ENCODE measurements at places on chromosomes 4 and X.

GRCh38 chrX:53272808-53273337, 8.5 kb downstream of the IQSEC2 start:
- no peak for DNase-seq

DNA sequence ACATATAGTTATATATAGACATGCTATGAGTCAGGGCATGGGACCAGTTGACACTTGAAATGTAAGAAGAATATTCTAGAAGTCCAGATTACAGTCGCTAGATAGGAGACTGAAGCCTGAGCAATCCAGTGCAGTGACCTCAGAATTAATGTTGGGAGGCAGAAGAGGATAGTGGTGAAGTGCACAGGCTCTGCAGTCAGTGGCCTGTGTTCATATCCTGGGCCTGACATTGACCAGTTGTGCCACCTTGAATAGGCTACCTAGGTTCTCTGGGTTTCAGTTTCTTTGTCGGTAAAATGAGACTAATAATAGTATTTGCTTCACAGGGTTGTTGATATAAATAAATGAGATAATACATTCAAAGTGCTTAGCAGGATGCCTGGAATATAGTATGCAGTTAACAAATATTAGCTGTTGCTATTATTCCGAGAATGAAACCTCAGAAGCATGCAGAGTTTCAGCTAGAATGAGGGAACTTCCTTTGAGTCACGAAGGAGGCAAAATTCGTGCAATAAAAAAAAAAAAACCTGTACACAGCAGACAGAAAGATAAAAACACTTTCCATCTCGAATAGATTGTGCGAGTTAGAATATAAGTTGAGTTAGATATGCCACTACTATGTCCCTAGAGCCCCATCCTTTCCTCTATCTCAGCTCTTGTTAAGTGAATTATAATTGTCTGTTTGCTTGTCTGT, 4.0 kb upstream of the SH2D1A start:
- DNase-seq: no peak

GRCh38 chr4:48234575-48234974, 35.1 kb downstream of the TEC start:
- no peak for DNase-seq

- DNase-seq: no peak
These were observed 77.5 kb downstream of the UCHL1 start for GRCh38 chr4:41334182-41334581.

- no peak for DNase-seq
These were observed 11.1 kb downstream of the ITIH6 start for GRCh38 chrX:54786967-54787366.

DNA sequence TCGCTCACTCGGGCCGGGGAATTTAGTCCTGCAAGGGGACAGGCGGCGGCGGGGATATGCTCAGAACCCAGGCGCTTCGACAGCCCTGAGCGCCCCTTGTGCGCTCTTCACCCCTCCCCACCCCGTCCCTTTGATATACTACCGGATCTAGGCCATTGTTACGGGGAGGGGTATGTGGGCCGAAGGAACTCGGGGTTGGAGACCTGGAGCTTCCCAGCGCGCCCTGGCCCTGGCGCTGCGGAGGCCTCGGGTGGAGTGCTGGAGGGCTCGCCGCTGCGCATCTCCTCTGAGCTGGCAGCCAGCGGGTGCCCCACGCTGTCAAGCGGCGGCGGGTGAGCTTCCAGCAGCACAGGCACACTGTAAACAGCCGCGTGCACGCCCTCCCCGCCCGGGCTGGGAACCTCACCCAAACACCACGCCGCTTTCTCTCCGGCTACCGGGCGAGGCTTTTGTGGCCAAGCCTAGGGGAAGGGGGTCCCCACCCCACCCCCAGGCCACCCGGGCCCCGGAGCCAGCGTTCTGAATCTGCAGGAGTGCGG, 54.5 kb upstream of the BCOR start:
- peak; percentile 50 for DNase-seq

DNA sequence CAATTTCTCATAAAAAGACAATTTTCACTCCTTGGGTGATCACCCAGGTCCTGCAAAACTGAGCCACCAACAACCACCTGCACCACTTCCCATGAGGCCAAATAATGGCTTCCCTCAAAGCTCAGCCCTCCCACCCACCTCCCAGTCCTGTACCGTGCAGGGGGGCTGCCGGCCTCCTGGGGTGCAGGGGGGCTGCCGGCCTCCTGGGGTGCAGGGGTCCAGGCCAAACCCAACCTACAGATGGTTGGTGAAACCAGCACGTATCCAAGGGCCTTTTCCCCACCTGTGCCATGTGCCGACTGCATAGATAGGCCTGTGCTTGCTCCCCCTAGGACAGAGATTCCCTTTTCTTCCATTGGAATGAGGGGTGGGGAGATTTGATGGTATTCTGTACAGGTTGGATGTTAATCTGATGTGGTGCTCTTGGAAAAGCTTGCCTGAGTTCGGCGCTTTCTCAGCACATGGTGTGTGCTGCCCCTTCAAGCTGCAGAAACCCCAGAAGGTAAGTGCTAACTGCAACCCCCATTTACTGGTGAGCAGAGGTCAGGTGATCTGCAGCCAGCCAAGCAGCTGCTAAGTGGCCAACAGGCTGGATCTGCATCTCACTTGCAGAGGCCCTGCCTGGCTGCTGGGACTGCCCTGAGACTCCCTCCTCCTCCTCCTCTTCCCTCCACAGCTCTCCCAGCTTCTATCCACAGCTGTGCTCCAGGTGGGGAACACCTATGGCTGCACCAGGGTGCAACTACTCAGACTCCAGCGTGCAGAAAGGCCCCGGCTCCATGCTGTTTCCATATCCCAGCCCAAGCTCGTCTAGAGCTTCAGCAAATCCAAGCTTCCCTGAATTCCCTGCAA, 38.8 kb downstream of the FRG1 start:
- no peak for DNase-seq

GRCh38 chr4:88989990-88990389, 67.0 kb downstream of the FAM13A start:
- no peak for DNase-seq

GRCh38 chrX:122868631-122869030, 315.4 kb upstream of the GRIA3 start:
- DNase-seq: no peak

- no peak for DNase-seq
These were observed 170.2 kb upstream of the ETNPPL start for GRCh38 chr4:108933046-108933445.

GRCh38 chr4:138627096-138627495, 384.9 kb upstream of the SLC7A11 start:
- no peak for DNase-seq

GRCh38 chr4:102693262-102693850, 67.4 kb downstream of the MANBA start:
- no peak for DNase-seq

GRCh38 chr4:146477054-146477453, 44.7 kb downstream of the SLC10A7 start:
- DNase-seq: no peak

GRCh38 chr4:122167369-122167768, 15.2 kb downstream of the BLTP1 start:
- DNase-seq: no peak

GRCh38 chrX:129738466-129739308, at the start of gene XPNPEP2:
Gene XPNPEP2 (plus strand): TSS chrX:129738979. CDS start chrX:129739214, 235 bp downstream.
- DNase-seq: no peak

DNA sequence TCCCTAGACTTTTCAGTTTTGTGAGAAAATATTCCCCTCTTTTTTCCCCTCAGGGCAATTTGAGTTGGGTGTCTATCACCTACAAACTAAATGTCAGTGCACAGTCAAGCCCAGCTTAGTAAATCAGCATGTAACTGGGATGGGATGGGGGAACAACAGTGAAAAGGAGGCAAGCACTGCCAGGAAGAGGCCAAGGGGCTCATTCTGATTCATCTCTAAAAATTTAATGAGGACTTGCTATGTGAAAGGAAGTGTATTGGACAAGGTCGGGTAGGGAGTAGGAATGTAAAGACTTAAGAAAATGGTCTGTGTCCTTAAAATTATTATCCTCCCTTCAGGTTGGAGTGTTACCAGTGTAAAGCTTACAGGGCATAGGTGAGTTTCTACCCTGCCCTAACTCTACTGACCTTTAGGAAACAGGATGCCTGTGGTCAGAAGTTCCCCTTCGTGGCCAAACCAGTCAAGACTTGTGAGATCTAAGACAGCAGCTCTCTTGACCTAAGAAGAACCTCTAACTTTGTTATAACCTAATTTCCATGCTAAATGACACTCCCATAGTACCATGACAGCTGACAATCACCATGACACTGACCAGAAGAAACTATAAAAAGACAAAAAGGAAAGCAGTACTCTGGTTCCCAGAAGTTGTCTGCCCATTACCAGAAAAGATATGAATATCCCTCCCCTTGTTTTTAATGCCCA, 194.4 kb upstream of the LDB2 start:
- DNase-seq: no peak

DNA sequence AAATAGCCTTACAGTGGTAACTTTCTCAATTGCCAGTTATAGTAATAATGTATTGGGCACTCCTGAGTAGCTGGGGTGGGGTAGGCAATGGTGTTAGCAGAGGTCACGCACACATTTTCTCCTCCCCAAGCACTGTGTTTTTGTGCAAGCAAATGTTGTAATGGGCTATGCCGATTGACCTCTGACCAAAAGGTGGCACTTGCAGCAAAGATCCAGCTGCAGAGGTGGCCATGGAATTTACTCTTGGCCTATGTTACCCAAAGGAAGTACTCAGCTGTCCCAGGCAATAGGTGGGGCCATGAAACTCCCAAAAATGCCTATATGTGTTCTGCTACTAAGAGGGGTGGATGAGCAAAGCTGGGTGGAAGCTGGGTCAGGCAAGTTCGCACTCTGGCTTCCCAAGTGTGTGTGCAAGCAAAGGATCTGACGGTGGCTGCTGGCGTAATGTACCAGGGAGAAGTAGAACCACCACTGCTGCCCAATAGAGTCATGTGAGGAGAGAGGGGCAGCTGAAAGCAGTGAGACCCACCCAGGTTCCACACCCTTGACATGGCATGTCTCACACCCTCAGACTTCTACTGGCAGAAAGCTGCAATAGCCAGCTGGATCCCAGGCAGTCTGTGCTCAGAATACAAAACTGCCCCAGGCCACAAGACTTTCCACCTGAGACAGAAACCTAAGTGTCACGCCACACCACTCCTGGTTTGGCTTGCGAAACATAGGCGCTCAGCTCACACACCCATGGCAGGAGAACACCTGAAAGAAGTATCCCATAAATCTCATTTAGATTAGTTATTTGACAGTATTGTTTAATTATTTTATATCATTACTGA, 353.3 kb upstream of the EMCN start:
- no peak for DNase-seq

DNA sequence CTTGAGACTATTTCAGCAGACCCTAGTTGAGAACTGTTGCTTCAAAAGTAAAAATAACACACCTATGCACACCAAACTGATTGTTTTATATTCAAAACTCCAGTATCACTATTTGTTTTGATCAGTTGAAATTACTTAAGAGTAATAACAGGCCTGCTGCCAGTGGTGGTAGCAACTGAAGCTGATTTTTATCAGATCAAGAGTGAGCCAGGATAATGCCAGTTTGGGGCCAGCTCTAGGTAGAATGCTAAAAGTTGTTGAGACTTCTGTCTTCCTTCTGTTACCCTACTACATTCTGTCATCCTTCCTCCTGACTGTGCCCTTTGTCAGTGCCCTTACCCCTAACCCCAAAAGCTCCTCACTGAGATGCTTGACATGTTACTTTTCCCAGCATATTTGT, 228.7 kb upstream of the SPRY1 start:
- DNase-seq: no peak

DNA sequence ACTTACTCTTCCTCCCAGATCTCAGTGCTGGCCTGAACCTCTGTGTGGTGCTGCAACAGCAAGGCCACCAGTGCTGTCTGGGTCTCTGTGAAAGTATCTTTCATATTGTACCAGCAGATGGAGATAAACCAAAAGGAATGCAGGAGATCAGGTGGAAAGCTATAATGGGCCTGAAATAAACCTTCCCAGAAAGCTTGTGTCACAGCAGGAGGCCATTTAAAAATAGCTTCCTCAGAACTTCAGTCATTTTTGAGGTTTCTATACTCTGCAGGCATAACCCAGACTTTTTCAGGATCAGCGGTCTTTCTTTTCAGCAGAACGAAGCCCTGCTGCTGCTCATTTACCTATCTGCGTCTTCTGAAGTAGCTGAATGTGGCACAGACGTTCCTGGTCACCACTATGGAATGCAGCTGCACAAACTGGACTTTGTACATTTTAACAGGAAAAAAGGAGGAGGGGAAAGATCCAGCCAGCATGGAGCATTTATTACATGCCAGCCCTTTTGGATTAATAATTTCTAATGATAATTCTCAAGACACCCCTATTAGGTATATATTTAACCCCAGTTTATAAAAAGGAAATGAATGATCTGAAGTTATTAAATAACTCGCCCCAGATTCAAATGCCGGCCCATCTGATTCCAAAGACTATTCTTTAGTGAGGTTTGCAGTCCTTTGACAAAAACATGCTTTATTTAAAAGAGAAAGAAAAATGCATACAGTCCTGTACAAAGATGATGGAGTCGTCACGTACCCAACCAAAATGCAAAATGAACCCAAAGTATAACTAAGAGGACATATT, 119.7 kb downstream of the NFKB1 start:
- peak; percentile 27 for DNase-seq

GRCh38 chr4:81452452-81453006, 19.2 kb downstream of the RASGEF1B start:
- DNase-seq: no peak

- no peak for DNase-seq
These were observed 59.0 kb downstream of the REELD1 start for GRCh38 chr4:146273204-146273901.

DNA sequence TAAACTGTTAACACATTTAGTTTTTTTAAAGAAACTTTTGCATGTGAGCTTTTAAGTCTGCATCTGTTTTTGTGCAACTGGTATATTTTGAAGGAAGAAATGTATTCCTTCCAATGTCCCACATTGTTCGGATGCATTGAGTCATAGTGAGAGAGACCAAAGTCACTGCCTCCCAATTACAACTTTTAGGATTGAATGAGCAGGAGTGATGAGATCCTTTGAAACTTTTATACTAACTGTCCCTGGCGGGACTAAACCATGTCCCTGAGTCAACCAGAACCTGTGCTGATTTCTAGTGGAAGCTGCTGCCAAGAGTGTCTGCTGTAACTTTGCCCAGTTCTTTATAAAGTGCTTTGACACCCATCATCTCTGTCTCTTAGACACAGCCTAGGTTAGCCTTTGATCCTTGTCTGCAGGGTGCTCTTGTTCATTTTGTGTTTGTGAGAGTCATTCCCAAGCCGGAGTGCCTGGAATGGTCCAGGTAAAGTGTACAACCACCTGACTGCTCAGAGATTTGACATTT, 122.7 kb downstream of the ZNF518B start:
- no peak for DNase-seq

DNA sequence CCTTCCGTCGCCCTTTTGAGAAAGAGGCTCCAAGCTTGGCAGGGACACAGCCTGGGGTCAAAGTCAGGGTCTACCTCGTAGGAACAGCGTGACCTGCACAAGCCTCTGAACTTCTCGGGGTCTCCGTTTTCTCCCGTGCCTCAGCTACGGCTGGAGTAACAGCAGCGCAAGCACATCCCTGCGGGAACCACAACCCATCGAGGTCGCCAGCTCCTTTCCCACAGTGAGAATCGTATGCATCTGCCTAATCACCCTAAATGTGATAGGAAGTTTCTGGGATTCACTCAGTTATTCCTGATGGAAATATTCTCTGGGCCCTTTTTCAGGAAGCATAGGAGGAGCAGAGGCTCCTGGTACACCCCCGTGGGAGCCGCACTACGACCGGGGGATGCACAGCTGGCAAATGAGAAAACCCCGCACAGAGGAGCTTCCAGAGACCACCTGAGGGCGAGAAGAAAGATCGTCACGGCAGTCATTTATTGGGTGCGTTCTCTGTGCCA, 24.7 kb downstream of the PPP2R2C start:
- DNase-seq: no peak

GRCh38 chr4:21979196-21979595, 30.6 kb upstream of the KCNIP4 start:
- no peak for DNase-seq

All from NCI-H2081 (cell line).